ENCODE measurements at places on chromosomes 4 and X.

DNA sequence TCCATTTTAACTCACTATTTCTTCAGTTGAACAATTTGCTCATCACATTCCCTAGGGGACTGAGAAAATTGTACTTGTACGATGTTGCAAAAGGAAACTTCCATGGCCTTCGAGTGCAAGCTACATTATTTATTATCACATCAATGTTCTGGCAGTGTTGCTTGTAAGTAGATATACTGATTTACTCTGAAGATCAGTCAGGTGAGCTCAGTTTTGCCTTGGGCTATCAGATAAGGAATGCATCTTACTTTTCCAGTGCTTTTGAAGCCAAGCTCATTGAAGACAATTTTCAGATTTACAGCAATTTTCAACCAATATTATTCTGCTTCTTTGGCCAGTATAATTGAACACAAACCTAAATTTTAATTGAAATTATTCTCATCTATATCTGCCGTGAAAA, 1296.9 kb downstream of the RAPGEF2 start:
- no peak for DNase-seq

DNA sequence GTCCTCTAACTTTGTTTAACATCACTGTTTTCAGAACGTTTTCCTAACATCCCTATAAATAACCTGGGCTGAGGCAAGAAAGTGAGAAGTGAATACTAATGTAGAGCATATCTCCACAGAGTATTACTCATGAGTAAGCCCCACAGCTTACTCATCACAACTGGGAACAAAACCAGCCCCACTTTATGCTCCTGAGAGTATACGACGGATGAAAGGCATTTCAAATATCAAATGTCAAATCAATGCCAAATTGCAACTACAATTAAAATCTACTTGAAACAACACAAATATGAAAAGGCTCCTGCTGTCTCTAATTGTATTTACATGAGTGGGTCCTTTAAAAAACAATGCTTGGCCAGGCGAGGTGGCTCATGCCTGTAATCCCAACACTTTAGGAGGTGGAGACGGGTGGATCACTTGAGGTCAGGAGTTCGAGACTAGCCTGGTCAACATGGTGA, 41.2 kb downstream of the SH3RF1 start:
- no peak for DNase-seq

DNA sequence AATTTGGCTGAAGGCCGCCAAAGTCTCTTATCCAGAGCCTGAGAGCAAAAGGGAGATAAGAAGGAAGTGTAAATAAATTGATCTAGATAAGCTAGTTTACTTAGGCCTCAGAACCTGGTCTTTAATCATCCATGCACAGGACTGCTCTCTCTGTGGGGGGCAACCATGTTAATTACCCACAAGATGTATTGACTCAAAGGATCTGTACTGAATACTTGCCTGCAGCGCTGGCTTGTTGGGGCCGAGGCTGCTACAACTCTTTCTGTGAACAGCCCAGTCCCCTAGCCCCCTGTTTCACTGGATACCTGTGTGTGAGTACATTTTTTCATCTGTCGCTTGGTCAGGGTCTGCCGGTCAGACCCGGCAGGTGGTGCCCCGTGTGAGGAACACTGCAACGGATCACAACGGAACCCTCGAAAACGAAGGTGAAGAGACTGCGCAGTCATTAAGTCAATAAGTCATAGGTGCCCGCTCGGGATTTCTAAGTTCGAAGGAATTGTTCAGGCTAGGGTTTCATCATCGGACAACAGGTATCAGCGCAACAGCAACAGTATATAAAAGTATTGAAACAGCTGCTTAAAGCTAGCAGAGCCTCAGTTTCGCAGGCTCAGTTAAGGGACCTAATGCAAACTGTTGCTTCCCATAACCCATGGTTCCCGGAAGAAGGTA, 8.3 kb downstream of the MAGEA11 start:
- DNase-seq, result no peak

DNA sequence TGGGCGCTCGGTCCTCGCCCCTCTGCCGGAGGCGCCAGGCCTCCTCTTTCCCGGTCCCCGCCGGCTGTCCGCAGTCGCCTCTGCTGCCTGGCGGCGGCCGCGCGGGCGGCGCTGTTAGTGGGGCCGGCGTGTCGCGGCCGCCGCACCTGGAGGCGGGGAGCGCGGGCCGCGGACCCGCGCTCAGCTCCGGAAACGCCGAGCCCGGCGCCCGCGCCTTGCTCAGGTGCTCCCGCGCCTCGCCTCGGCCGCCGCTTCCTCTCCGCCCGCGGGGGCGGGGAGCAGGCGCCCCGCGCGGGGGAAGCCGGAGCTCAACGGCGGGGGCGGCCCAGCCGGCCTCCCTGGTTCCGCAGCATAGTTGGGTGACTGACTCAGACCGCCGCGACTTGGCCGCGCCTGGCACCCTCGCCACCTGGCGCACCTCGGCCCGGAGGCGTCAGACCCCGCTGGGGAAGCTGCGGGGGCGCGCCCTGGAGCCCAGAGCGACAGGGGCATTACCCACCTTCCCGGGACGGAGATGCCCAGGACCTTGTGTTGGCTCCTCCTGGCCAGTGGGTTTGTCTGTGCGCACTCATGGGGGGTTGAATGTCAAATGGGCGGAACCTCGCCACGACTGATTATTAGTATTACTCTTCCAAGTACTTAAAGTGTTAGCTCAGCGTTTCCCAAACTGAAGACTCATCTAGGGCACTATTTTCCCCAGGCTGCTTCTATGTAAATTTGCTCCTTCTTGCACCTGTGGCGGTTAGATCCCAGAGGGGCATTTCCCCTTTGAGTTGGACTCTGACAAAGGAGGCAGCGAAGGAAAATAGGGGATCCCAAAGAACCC, at the start of gene ARAP2:
Gene ARAP2 (minus strand): TSS at position 258 of the 826 bp plus-strand sequence. CDS start 15,028 bp downstream, outside the sequence.
- DNase-seq, result peak; percentile 57

DNA sequence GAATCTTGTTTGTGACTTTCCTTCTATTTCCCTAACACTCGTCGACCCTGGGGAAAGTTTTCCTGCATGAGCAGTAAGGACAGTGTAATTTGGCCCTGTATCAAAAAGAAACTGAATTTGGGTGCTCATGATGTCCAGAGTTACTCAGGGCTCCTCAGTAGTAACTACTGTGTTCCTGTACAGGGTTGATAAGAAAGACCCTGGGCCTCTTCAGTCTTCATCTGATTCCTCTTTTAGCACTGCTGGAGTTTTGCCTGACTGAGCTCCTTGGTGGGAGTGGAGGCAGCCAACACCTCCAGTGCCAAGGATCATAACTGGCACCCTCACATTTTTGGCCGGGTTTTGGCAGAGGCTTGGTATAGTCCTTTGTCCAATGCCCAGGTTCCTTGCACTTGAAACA, 7.1 kb upstream of the AREG start:
- DNase-seq, result no peak

- no peak for DNase-seq
Measured at GRCh38 chr4:148443512-148444295, 1.5 kb upstream of the NR3C2 start.

DNA sequence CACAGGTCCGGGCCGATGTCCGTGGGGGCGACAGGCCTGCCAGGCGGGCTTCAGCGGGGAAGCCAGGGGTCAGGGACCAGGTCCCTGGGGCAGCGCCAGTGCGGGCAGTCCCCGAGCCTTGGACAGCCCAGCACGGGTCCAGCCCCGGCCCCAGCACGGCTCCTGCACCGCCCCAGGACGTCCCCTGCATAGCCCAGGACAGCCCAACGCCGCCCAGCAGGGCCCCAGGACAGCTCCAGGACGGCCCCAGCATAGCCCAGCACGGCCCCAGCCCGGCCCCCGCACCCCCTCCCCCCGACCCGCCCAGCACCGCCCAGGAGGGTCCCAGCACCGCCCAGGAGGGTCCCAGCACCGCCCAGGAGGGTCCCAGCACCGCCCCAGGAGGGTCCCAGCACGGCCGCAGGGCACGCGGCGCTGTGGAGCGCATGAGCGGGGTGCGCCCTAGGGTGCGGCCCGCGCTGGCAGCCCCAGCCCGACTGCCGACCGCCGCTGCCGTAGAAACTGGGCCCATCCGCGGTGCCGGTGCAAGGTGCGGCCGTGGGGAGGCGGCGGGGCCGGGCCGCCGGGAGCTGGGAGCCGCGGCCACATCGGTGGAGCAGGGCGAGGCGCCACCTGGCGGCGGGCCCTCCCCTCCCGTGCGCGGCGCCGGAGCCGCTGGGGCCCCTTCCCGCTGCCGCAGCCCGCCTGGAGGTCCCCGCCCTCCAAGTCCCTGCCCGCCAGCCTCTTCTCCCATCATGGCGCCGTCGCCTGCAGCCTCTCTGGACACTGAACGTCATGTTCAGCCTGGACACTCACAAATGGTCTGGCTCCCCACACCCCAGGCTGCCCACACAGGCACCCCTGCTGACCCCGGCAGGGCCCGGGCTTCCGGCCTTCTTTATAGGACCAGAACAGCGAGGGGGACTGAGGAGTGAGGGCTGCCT, 106.8 kb upstream of the NKX1-1 start:
- DNase-seq, result peak; percentile 77

DNA sequence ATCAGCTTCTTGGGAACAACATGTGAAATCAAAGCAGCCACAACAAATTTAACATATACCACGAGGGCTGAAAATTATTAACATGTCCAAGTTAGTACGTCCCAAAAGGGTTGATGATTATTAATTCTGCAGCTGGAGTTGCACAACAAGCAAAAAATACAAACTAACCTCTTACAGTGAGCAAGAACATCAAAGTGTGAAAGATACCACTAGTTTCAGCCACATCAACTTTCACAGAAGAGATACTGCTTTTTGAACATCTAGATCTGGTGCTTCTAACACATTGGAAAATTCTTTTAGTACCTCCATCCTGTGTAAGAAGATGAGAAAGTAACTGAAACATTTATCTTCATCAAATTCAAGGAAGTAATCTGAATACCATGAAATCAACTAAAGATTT, 334.1 kb downstream of the PCDH7 start:
- DNase-seq, result no peak

DNA sequence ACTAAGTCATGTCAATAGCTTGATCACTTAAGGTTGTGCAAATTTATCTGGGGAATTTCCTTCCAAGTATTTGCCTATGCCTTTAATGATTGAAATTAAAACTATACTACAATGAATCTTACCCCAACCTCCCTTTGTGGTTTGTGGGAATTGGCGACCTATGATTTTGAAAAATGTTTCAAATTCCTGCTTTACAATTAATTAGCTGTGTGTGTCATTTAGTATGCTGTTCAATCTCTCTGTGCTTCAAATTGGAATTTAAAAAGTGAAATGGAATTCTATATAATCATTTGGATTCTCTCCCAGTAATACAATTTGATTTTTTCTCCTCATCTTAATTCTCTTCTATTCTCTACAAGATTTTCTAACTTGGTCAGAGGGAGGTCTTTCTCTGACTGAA, 2319.5 kb downstream of the ARAP2 start:
- DNase-seq, result no peak

DNA sequence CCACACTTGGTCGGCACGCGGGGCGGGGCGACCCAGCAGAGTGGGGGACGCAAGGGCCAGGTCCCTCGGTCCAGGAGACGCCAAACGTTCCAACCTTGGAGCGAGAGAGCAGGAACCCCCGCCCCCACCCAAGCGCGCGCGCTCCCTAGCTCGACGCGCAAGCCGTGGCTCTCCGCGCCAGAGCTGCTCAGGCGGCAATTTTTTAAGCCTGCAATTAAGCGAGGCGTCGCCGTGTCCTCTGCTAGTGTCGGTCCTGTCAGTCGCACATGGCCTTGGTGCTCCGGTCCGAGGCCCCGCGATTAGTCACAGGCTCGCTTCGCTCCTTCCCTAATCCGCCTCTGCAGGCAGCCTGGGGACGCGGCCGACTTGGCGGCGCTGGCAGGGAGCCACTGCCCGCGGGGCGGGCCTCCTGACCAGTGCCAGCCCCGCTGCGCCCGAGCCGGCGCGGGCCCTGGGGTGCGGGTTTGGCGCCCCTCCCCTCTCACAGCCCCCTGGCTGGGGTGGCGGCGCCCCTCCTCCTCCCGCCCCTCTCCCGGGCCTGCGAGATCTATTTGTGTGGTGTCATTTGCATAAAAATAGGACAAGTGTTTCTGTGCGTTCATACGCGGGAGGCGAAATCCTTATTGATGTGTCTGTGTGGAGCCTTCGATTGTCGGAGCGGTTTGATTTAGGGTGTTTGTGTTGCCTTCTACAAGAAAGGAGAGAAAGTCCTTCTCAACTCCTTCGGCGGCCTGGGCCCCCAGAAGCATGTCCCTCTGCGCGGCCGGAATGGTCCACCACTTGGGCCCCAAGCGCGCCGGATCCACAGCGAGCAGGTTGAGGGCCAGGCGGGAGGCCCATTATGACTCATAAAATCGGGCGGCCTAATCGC, 9.8 kb upstream of the BCOR start:
- no peak for DNase-seq

- DNase-seq, result no peak
Measured at GRCh38 chr4:121574618-121575017, 122.2 kb downstream of the ANXA5 start.

DNA sequence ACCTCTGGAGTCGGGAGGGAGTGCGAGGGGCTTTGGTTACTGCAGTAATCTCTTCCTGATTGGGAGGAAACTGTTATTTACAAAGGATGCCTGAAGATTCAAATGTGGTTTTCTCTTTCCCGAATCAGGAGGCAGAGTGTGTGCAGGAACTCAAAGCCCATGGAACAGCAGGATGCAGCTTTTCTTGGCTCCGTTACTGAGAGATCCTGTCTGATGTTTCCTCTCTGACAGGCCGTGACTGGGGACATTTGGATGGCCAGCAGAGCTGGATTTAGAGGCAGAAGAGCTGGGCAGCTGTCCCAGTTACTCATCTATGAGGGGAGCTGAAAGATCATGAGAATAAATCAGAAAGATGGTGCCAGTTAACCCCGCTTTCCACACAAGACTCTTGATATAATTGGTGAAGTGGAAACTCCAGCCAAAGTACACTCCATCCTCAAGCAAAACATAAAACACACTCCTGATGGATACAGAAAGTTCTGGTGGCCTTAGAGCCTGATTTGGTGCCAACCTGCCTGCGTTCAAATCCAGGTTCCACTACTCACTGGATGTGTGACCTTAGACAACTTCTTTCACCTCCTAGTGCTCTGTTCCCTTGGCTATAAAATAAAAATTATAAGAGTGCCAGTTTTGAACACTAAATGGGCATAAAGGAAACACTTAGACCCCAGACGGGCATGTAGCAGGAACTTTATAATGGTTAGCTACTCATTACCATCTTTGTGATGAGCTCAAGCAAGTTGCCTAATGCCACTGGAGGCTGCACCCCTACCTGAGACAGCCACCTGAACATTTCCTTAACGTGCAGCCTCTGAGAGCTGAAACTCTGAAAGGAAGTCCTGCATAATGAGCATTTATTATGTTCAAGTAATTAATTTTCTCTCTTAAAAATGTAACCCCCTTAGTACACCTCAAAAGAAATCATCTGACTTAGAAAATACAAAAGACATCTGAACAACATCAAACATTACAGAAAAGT, 349.0 kb upstream of the GATB start:
- no peak for DNase-seq
